NCI-H460 (cell line): ENCODE measurements at places on chromosomes 3 and 15.

DNA sequence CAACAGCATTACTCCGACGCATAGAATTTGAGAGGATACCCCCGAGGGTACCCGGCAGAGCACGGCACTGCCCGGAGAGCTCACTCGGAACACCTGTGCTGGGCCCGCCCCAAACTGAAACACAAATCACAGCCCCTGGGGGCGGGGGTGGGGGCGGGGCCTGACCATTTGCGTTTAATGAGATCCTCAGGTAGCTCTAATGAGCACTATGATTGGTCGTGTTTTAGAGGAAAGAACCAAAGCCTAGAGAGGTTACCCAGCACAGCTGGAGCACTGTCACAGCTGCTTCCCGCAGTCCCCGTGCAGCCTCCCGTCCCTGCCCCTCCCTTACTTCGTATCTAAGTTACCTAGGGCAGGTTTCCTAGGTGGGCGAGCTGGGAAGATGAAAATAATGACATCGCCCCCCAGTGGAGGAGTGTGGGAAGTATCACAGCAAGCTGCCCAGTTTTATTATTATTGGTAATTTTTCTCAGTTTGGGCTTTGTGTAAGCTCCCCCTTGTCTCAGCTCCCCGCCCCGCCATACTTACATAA is 187.1 kb downstream of the PDE8A start:
- no peak for DNase-seq

DNA sequence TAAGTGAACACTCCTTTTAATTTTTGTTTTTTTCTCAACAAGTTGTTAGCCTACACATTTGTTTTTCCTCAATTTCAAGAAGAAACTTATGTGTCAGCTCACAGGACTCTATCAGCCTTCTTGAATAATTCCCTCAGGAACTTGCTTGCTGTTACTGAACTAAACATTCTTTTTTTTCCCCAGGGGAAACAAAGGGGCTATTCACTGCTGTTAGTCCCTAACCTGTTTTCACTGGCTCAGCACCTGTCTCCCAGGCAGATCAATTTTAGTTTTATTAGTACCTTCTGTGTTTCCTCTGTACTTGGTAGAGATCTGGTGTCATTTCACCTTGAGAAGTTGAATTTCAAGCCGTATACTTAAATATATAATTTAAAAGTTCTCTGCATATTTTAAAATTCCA is 644.6 kb downstream of the CADM2 start:
- DNase-seq, result no peak

GRCh38 chr3:173618703-173619102 is 221.2 kb downstream of the NLGN1 start:
- no peak for DNase-seq

GRCh38 chr15:67691450-67691849 is 133.9 kb upstream of the SKOR1 start:
- DNase-seq, result no peak

- no peak for DNase-seq
These were observed 210.8 kb downstream of the STT3B start for GRCh38 chr3:31743331-31744089.
